Stimulated activated memory B cell treated with anti-CD40 and anti-IgM and Interleukin-4, amounts not matched to agents 10 μg/mL and 1 μg/mL and 100 μg/mL, for 72 hours (primary cell): ENCODE measurements at places on chromosomes 13 and 19.
A peak's percentile ranks its signal among the peaks of the same experiment; 100 is the strongest.

- no peak overlapping the region for H3K4me3 ChIP-seq
- no peaks in the 10 kb centered on the region for H3K27me3 ChIP-seq
- peaks cover 14% of the 10 kb centered on the region for H3K36me3 ChIP-seq
- H3K4me1 ChIP-seq = no peaks in the 10 kb centered on the region
- ATAC-seq = no peak
These were observed 8.1 kb downstream of the SARS2 start for GRCh38 chr19:38922482-38922881.

- peaks cover 87% of the 10 kb centered on the region for H3K4me1 ChIP-seq
- no peak for ATAC-seq
- H3K27me3 ChIP-seq = no peaks in the 10 kb centered on the region
- H3K4me3 ChIP-seq = peak overlapping the region; percentile 81
- H3K36me3 ChIP-seq = peaks cover 49% of the 10 kb centered on the region
These were observed 4.0 kb downstream of the EMP3 start for GRCh38 chr19:48329167-48329891.

DNA sequence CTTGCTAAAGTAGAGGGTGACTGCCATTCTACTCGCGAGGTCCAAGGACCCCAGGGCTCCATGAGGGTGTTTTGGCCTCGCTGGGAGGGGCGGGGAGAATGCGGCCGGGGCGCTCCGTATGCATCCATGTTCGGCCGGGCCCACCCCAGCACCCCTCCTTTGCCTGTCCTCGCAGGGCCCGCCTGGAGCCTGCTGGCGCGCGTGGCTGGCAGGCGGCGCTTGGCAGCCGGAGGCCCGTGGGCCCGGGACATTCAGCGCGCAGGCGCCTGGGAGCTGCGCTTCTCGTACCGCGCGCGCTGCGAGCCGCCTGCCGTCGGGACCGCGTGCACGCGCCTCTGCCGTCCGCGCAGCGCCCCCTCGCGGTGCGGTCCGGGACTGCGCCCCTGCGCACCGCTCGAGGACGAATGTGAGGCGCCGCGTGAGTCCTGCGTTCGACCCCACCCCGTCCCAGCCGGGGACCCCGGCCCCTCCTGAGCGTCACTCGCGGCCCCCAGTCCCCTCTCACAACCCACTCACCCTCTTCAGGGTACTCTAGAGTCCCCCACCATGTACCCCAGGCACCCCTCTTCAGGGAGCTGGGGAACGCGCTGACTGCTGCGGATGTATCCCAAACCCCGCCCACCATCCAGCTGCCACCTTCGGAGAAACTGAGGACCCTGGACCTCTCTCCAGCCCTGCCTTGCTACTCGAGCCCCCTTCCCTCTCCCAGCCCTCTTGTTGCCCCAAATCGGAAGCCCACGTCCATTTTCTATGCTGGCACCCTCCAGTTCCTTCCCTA lies 4.1 kb downstream of the DLL3 start:
- no peak overlapping the region for H3K27ac ChIP-seq
- H3K4me3 ChIP-seq = peak overlapping the region; percentile 15
- no peaks in the 10 kb centered on the region for H3K36me3 ChIP-seq
- H3K4me1 ChIP-seq = peaks cover 47% of the 10 kb centered on the region
- H3K27me3 ChIP-seq = peaks cover 71% of the 10 kb centered on the region
- peak; percentile 42 for ATAC-seq

DNA sequence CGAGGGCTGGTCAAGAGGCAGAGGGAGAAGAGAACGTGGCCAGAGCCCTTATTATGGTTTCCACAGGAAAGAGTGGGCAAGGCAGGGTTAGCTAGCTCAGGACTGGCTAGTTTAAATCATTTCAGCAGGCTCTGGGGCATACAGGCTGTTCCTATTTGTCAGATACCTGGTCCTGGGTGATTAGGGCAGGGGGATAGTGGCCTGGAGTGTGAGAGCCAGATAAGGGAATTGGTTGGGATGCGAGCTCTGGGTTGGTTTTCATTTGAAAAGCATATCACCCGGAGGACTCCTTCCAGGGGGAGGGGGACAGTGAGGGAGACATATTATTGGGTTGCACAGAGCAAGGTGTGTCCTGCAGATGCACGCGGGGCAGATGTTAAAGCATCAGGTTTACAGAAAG lies 75.3 kb upstream of the CLDN10 start:
- no peak overlapping the region for H3K4me3 ChIP-seq
- H3K4me1 ChIP-seq = peaks cover 10% of the 10 kb centered on the region
- peaks cover 11% of the 10 kb centered on the region for H3K27me3 ChIP-seq
- no peaks in the 10 kb centered on the region for H3K36me3 ChIP-seq

DNA sequence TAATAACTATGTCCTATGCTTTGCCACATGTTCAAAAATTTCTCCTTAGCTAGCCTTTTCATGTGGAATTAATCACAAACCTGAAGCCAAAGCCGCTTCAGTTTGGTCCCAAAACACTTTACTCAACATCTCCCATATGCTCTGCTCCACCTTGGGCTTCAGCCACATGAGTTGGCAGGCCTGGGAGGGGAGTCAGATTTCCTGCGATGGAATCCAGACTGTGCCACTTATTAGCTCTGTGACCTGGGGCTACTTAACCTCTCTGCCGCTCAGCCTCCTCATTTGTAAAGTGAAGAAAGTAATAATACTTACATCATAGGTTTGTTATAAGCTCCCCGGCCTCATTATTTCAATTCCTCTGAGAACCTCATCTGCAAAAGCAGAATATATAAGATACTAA lies 272.0 kb downstream of the LMO7 start:
- ATAC-seq = no peak
- H3K27me3 ChIP-seq = peaks cover 9% of the 10 kb centered on the region
- no peaks in the 10 kb centered on the region for H3K36me3 ChIP-seq
- H3K27ac ChIP-seq = no peak overlapping the region
- H3K4me3 ChIP-seq = no peak overlapping the region
- H3K4me1 ChIP-seq = no peaks in the 10 kb centered on the region

DNA sequence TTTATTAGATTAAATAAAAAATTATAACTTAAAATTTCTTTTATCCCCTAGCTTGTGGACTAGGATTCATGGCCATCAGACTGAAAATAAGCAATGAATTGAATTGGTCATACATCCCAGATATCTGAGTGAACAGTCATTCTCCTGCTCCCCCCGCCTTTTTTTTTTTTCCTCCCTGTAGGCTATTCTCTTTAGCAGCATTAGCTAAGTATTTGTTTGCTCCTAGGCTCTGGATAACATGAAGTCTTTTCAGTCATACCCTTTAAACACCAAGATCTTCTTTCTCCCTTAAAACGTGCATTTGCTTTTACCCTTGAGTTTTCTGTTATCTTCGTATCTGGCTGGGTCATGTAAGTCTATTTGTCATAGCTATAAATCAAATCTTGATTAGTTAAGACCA lies 866.7 kb upstream of the SPRY2 start:
- no peak overlapping the region for H3K27ac ChIP-seq
- ATAC-seq = no peak
- H3K4me1 ChIP-seq = no peaks in the 10 kb centered on the region
- no peaks in the 10 kb centered on the region for H3K36me3 ChIP-seq
- H3K4me3 ChIP-seq = no peak overlapping the region
- H3K27me3 ChIP-seq = no peaks in the 10 kb centered on the region

DNA sequence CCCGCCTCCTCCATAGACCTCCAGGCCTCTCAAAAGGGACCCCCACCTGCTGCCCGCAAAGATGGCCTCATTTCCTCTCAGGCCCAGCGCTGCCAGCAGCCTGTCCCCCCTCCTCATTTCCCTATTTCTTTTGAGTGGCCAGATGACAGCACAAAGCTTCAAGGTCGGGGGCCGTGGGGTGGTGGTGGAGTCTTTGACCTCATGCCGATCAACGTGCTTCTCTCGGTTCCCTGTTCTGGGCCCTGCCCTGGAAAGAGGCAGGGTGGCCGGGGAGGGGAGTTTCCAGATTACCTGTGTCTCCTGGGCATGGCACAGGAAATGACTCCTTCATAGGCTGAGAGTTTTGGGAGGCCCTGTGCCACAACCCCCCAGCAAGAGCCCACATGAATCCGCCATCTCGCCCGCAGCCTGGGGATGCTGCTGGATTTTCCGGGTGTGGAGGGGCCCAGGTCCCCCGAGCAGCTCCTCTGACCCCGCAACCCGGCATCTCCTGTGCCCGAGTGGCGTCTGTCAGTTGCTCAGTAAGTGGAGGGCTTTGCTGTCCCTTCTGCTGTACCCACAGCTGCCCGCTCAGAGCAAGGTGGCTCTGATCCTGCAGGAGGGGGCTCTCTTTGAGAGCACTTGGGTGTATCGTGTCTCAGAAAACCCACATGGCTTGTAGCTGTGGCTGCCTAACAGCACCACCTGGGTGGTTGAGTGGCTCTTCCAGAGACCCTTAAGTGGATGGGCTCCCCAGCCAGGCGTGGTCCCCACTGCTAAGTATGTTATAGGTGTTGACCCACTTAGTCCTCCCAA lies 139.4 kb downstream of the SIPA1L3 start:
- H3K27ac ChIP-seq = peak overlapping the region; percentile 100
- no peaks in the 10 kb centered on the region for H3K27me3 ChIP-seq
- H3K4me1 ChIP-seq = peaks cover 74% of the 10 kb centered on the region
- H3K4me3 ChIP-seq = peak overlapping the region; percentile 68

DNA sequence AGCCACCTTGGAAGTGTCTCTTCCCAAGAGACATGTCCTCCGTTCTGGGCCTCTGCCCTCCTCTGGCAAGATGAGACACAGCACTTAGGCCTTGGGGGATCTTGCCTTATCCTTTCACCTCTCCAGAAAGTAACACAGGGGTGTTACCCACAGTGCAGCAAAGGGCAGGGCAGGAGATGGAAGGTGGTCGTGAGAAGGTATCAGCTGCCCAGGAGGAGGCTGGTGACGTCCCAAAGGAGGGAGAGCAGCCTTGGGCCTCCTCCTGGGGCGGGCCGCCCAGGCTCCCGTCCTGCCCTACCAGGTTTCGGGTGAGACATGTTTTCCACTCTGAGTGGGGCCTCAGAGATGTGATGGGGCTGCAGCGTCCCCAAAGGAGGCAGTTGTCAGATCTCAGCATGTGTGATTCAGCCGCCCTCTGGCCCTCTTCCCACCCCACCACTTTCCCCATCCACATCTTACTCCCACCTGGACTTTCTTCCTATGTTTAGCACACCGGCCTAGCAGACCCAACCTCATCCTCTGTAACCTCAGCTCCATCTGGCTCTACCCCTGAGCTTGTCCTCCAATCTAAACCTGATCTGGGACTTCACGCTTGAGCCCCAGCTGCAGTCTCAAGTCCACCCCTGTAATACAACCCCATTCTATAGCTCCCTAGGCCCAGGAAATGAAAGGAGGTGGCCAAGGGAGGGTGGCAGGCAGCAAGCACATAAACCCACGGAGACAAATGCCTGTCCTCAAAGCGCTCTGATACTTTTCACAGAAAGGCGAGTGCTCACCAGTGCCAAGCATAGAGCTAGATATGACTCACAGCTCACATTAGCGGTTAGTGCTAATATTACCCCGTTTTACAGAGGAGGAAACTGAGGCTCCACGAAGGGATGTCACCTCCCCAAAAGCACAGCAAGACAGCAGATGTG lies 9.3 kb downstream of the POU2F2 start:
- peak; percentile 80 for ATAC-seq
- peak overlapping the region; percentile 82 for H3K4me3 ChIP-seq
- peaks cover 62% of the 10 kb centered on the region for H3K36me3 ChIP-seq
- peaks cover 86% of the 10 kb centered on the region for H3K4me1 ChIP-seq

DNA sequence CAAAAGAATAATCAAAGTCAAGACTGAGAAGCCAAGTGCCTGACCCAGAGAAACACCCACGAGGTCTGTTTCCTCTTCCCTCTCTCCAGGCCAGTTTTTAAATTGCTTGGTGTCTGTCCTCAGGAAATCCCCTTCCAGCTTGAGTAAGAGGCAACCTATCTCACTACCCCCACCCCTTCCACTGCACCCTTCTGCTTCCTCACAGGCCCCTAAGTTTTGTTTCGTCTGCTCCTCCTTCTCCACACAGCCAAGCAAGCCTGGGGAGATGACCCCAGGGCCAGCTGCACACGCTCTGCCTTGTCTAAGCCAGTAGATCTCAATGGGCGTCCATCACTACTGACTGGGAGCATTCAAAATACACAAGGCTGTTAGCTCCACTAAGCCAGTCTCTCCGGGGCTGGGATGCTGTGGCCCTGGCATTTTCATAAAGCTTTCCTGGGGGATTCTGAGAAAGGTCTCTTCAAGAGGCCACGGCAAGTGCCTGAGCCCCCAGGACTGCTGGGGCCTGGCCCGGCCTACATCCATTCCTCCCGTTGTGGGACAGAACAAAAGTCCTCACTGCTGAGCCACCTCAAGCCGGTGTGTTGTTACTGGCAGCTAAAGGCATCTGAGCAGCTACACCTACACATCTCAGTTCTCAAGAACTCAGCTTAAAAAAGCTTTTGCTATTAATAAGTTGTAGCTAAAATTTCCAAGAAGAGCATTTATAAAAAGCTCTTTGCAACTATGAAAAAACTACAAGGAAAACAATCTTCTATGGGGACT lies 14.9 kb upstream of the IL4I1 start:
- peaks cover 86% of the 10 kb centered on the region for H3K4me1 ChIP-seq
- peak overlapping the region; percentile 91 for H3K27ac ChIP-seq
- peaks cover 68% of the 10 kb centered on the region for H3K36me3 ChIP-seq
- H3K4me3 ChIP-seq = peak overlapping the region; percentile 55
- peak; percentile 86 for ATAC-seq
- no peaks in the 10 kb centered on the region for H3K27me3 ChIP-seq

DNA sequence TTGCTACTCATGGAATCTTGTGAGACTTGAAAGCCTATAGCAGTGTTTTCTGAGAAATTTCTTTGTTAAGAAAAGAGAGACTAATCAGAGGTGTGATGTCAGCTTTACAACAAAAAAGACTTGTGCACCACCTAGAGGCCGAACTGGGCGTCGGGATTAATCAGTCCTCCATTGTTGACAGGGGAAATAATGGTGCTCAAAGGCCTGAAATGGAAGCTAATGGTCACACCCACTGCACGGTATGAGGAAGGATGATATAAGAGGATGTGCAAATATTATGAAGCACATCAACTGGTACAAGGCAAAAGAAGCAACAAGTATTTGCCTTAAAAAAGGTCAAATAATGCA lies 480.2 kb upstream of the MIR17HG start:
- H3K36me3 ChIP-seq = no peaks in the 10 kb centered on the region
- ATAC-seq = no peak
- H3K4me3 ChIP-seq = no peak overlapping the region
- no peak overlapping the region for H3K27ac ChIP-seq
- H3K4me1 ChIP-seq = no peaks in the 10 kb centered on the region

DNA sequence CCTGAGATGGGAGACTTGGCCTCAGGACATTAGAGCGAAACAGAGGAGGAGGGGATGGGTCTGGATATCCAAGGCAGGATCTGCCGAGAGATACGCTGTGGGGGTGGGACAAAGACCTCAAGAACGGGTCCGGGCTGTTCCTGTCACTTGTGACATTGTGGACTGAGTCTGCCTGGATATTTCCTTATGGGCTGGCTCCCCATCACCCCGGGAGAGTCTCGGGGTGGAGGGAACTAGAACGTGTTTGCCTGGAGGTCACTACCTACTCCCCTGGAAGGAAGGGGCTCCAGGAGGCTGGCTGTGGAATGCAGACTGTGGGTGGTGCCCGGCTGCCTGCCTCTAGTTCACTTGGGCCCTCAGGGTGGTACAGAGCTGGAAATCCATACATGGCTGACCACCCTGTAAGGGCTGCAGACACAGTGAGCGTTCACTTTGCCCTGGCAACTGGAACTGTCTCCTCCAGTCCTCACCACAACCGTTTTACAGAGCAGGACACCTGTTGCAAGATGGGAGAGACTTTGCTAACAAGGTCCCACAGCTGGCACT lies 26.4 kb downstream of the DNM2 start:
- H3K36me3 ChIP-seq = peaks cover 6% of the 10 kb centered on the region
- peaks cover 71% of the 10 kb centered on the region for H3K4me1 ChIP-seq
- ATAC-seq = no peak
- no peak overlapping the region for H3K27ac ChIP-seq
- H3K4me3 ChIP-seq = no peak overlapping the region
- no peaks in the 10 kb centered on the region for H3K27me3 ChIP-seq
